ENCODE measurements at places on chromosomes 12 and 14.

- no peak for DNase-seq
- H3K27ac ChIP-seq = no peak overlapping the region
- peaks cover 10% of the 10 kb centered on the region for H3K4me1 ChIP-seq
- H3K27me3 ChIP-seq = no peaks in the 10 kb centered on the region
Measured at GRCh38 chr12:86331457-86331856, 75.3 kb upstream of the MGAT4C start.

DNA sequence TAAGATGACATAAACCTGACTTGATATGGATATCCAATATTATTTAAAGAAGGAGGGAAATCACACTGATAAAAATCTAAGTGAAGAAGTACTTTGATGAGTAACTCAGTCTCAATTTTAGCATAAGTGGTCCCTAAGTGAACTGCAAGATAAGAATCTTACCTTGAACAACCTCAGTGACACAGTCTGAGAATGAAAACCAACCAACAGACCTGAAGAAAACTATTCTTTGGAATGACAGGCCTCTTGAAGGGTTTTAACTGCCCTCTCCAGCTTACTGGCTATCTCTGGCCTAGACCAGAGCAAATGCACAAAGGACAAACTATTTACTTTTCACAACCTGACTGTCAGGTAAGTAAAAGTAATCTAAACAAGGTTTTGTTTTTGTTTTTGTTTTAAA is 44.7 kb downstream of the CPM start:
- peaks cover 21% of the 10 kb centered on the region for H3K27me3 ChIP-seq
- H3K4me1 ChIP-seq = no peaks in the 10 kb centered on the region
- no peak overlapping the region for H3K27ac ChIP-seq
- no peaks in the 10 kb centered on the region for H3K36me3 ChIP-seq
- no peak overlapping the region for H3K4me3 ChIP-seq

DNA sequence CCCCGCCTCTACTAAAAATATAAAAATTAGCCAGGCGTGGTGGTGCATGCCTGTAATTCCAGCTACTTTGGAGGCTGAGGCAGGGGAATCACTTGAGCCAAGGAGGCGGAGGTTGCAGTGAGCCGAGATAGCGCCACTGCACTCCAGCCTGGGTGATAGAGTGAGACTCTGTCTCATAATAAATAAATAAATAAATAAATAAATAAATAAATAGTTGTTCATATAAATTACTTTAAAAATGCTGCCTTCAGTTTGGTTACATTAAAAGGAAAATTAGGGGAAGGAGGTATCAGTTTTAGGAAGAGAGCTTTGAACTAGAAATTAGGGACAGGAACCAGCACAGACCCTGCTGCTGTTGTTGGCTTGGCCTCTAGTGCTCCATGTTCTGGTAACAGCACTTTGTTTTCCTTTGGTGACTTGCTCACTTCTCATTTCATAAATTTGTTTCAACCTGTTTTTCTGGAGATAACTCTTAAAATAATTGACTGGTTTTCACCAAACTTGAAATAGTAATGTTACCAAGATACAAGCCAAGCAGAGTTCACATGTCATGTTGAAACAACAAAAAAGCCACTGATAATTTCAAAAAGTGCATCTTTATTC is 22.9 kb upstream of the PTPRB start:
- peaks cover 16% of the 10 kb centered on the region for H3K4me1 ChIP-seq
- H3K4me3 ChIP-seq = no peak overlapping the region
- H3K36me3 ChIP-seq = no peaks in the 10 kb centered on the region
- H3K27ac ChIP-seq = no peak overlapping the region

DNA sequence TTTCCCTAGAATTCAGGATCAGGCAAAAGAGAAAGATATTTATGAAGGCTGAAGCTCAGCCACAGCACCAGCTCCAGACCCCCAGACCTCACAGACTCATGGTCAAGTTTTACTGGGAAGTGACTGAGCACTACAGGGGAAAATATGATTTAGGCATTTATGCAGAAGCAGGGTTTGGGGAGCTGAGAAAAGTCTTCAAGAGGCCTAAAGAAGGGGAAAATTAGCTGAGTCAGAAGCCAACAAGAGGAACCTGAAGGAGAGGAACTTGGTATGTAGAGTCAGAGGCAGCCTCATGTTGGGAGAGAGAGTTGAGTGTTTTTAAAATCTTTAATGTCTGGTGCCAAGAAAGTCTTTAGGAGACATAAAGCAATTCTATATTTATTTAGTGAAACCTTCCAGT is 63.0 kb downstream of the FOS start:
- H3K27ac ChIP-seq = no peak overlapping the region
- DNase-seq = no peak
- no peaks in the 10 kb centered on the region for H3K36me3 ChIP-seq
- no peak overlapping the region for H3K4me3 ChIP-seq

DNA sequence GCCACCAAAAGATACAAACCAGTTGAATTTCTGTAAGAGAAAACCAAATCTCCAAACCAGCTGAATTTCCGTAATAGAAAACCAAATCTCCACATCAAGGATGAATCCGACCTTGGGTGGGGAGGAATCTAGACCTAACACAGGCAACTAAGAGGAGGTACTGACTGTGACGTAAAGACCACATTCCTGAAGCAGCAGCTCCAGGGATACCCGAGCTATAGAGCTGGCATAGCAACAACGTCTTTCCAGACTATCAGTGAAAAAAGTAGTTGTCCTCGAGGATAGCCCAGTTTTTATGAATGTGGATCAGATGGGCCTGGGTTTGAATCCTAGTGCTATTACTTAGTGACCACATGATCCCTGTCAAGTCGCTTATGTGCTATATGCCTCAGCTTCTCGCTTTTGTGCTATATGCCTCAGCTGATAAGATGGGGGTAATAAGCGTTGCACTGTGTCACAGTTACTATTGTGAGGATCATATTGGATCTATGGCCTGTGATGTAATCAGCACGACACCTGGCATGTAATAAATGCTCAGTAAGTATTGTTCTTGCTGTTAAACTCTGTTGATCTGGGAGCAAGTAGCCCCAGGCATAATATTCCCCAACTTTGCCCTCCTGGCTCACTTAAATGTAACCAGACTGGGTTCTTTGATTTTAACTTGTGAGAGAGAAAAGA is 113.8 kb downstream of the EGLN3 start:
- H3K4me3 ChIP-seq = no peak overlapping the region
- no peak overlapping the region for H3K27ac ChIP-seq
- no peak for DNase-seq
- H3K27me3 ChIP-seq = peaks cover 12% of the 10 kb centered on the region
- no peaks in the 10 kb centered on the region for H3K4me1 ChIP-seq
- no peaks in the 10 kb centered on the region for H3K36me3 ChIP-seq

DNA sequence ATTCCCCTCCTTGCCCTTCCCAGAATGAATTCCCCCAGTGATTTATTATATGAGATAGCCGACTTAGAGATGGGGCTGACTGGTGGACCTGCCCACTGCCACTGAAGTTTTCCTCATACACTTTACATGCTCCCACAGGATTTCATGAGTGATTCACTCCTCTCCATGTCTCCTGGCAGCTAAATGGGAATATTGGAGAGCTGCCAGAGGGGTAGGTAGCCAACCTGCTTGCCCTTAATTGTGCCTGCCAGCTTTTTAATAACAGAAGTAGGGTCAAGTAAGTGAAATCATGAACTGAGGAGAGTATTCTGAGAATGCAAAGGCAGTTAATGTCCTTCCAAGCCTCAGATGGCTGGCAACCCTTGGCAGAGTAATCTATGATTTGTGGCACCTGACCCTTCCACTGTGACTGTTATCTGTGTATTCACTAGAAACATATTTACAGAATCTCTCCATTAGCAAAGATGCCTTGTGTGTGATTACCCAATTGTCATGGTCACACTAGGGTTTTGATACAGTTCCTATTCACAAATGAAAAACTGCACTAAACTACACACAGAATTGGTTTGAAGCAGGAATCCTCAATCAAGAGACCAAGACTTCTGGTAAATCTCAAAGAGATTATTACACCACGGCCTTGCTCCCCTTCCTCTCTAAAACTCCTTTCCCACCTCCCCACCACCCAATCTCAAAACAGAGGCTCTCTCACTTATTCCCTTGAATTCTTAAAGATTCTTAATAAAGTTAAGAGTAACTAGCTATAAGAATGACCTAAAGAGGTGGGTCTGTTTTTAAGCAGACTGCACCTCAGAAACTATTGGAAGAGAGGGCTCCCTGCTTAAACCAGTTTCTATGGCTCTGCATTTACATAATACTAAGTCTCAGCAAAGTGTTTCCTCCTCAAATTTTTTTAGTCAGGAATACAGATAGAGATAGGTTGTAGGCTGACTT is 17.2 kb downstream of the NKX2-1 start:
- peaks cover 73% of the 10 kb centered on the region for H3K27me3 ChIP-seq
- no peak overlapping the region for H3K4me3 ChIP-seq
- no peak overlapping the region for H3K27ac ChIP-seq
- DNase-seq = no peak
- peaks cover 7% of the 10 kb centered on the region for H3K4me1 ChIP-seq
- H3K36me3 ChIP-seq = no peaks in the 10 kb centered on the region

DNA sequence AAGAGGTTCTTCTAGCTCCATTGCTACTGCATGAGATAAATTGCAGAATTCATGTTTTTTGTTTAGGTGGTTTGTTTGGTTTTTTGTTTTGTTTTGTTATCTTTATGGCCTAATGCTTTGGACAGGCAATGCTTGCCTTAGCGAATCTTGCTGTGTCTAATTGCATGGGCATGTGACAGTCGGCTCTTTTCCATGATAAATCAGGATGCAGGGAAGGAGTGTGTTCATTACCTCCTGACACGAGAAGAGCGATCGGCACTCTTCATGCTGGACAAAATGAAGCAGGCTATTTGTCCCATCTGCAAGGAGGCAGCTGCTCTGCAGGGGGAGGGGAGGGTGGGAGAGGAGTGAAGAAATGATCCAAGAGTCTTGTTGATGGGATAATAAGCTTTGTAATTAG is 6.5 kb downstream of the CCDC60 start:
- H3K36me3 ChIP-seq = no peaks in the 10 kb centered on the region
- no peaks in the 10 kb centered on the region for H3K4me1 ChIP-seq
- no peak overlapping the region for H3K4me3 ChIP-seq
- H3K27me3 ChIP-seq = no peaks in the 10 kb centered on the region
- no peak overlapping the region for H3K27ac ChIP-seq
- DNase-seq = no peak

DNA sequence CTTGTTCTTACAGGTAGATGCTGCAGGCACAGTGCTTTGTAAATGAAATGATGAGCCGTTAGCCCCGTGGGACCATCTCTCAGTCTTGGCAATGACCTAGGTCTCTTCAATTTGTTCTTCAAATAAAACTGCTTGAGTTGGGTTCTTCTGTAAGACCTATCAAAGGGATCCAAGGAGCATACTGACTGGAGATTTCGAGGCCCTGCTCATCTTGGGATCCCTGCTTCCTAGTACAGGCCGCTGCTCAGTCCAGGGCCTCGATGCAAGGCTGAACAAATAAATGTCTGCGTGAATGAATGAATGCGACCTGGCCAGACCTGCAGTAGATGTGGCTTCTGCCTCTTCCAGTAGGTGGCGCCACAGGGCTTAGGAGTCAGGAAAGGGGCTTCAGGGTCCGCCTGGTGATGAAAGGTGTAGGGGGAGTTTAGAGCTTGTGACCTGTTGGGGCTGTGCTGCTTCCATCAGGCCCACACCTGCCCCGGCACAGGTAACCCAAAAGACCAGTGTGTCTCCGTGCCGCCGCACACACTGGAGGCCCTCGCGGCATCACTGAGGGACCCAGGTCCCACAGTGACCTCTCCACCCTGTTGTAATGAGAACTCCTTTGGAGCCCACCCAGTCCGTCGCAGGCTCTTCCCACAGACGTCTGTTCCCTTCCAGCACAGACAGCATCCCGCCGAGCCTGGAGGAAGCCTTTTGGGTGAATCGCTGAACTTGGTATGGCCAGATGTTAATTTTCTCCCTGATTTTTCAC is 4.4 kb downstream of the CACNA1C start:
- DNase-seq = peak; percentile 90
- peak overlapping the region; percentile 48 for H3K4me3 ChIP-seq
- peaks cover 68% of the 10 kb centered on the region for H3K4me1 ChIP-seq
- peak overlapping the region; percentile 45 for H3K27ac ChIP-seq
